T-helper 2 cell treated with Interferon-gamma antibody and Interleukin-4, amounts not matched to agents 5 μg/mL and 100 μg/mL, for 36 hours (primary cell): ENCODE measurements at places on chromosomes 12 and 14.

- H3K4me3 ChIP-seq, result no peak overlapping the region
- no peak for DNase-seq
- peaks cover 29% of the 10 kb centered on the region for H3K36me3 ChIP-seq
- no peaks in the 10 kb centered on the region for H3K4me1 ChIP-seq
- H3K27ac ChIP-seq, result no peak overlapping the region
Measured at GRCh38 chr14:103705504-103706284, 9.6 kb downstream of the XRCC3 start.

GRCh38 chr12:46455648-46456352 lies 83.2 kb upstream of the SLC38A2 start:
- H3K4me3 ChIP-seq, result peak overlapping the region; percentile 74
- H3K4me1 ChIP-seq, result peaks cover 69% of the 10 kb centered on the region
- peak overlapping the region; percentile 84 for H3K27ac ChIP-seq
- no peak for DNase-seq
- H3K27me3 ChIP-seq, result no peaks in the 10 kb centered on the region

- peaks cover 12% of the 10 kb centered on the region for H3K27me3 ChIP-seq
- no peak for DNase-seq
- H3K27ac ChIP-seq, result no peak overlapping the region
- no peak overlapping the region for H3K4me3 ChIP-seq
- H3K4me1 ChIP-seq, result peaks cover 10% of the 10 kb centered on the region
Measured at GRCh38 chr12:45994736-45995135, 4.4 kb upstream of the SCAF11 start.

GRCh38 chr14:105421723-105422615 lies 2.3 kb downstream of the MTA1 start:
- peak overlapping the region; percentile 94 for H3K4me3 ChIP-seq
- peak overlapping the region; percentile 82 for H3K27ac ChIP-seq
- H3K36me3 ChIP-seq, result peaks cover 18% of the 10 kb centered on the region

DNA sequence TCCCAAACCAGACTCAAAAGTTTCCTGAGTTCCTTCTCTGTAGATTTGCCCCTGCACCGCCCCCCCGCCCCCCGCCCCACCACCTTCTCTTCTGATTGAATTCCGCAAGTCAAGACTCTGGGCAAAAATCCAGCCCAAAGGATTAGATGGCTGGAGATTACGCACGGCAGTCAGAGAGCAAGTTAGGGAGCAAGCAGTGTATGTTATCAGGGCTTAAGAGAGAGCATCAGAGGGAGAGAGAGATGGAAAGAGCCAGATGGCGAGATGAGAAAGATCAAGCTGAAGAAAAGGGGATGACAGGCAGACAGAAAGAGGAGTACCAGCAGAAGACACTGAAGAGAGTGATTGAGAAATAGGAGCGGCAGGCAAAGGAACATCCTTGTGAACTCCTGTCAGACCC lies 13.9 kb upstream of the ANKRD33 start:
- no peak for DNase-seq
- H3K27ac ChIP-seq, result no peak overlapping the region
- no peaks in the 10 kb centered on the region for H3K4me1 ChIP-seq

- H3K4me3 ChIP-seq, result no peak overlapping the region
- no peaks in the 10 kb centered on the region for H3K36me3 ChIP-seq
- H3K27me3 ChIP-seq, result no peaks in the 10 kb centered on the region
- no peak overlapping the region for H3K27ac ChIP-seq
- DNase-seq, result no peak
- no peaks in the 10 kb centered on the region for H3K4me1 ChIP-seq
Measured at GRCh38 chr12:12079291-12079690, 8.6 kb downstream of the BCL2L14 start.

DNA sequence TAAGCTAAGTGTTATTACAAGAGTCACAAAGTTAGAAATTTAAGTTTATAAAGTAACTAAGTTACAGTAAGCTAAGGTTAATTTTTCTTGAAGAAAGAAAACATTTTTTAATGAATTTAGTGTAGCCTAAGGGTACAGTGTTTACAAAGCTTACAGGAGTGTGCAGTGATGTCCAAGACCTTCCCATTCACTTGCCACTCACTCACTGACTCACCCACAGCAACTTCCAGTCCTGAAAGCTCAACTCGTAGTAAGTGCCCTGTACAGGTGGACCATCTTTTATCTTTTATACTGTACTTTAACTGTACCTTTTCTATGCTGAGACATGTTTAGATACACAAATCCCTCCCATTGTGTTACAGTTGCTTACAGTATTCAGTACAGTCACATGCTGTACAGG lies 60.9 kb upstream of the TMEM263 start:
- H3K27ac ChIP-seq, result no peak overlapping the region
- no peaks in the 10 kb centered on the region for H3K36me3 ChIP-seq
- H3K4me1 ChIP-seq, result peaks cover 20% of the 10 kb centered on the region
- H3K27me3 ChIP-seq, result peaks cover 4% of the 10 kb centered on the region
